Activated naive CD4-positive, alpha-beta T cell treated with anti-CD3 and anti-CD28 coated beads for 36 hours (primary cell): ENCODE measurements at places on chromosomes 12 and 14. TPM values are rescaled to one million over a fixed set of nuclear protein-coding genes. Genes with fewer than 3 reads are reported as not detected.

The MFAP5 gene
- not detected for total RNA-seq

The CSRP2 gene
- total RNA-seq, result 0.86 TPM

The RTL1 gene
- not detected for total RNA-seq

The CCDC175 gene
- not detected for total RNA-seq

The IKZF4 gene
- 8.2 TPM for total RNA-seq

DNA sequence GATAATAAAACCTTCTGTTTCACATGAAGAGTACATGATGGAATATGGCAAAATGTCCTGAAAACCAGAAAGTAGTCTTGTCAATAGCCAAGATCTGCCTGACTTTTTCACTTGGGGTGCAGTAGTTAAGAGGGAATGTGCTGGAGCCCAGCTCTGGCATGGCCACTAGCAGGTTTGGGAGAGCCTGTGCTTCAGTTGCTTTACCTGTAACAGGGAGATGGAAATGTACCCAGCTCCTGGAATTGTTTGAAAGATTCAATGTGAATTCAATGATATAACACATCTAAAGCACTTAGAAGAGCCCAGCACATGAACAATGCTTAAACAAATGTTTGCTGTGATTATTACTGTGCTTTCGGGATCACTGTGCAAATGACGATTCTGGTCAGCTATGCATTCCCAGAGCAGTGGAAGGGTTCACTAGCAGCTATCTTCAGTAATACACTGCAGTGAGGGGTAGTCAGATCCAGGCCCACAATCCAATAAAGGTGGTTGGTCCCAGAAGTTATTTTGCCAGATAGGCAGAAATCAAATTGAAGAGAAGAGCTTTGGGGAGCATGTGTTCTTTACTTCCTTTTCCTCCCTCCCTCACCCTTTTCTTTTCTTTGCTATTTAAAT is 224.9 kb downstream of the APAF1 start:
- peaks cover 6% of the 10 kb centered on the region for H3K27me3 ChIP-seq
- no peaks in the 10 kb centered on the region for H3K36me3 ChIP-seq
- no peaks in the 10 kb centered on the region for H3K4me1 ChIP-seq
- no peak for DNase-seq

DNA sequence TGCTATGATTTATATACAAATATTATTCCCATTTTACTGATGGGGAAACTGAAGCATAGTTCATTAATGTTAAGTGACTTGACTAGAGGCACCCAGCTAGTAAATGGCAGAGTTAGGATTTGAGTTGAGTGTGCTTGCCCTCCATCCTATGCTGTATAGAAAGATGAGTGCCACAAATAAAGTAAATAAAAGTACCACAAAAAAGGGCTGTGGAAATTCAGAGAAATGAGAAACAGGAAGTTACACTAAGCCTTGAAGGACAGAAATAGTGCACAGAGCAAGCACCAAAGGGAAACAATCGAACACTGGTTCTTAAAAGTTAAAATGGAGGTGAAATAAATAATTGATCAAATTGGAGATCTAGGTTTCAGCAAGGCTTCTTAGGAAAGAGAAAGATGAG is 9.2 kb upstream of the ABCD2 start:
- no peaks in the 10 kb centered on the region for H3K27me3 ChIP-seq
- H3K4me1 ChIP-seq, result peaks cover 54% of the 10 kb centered on the region
- H3K36me3 ChIP-seq, result peaks cover 4% of the 10 kb centered on the region
- H3K4me3 ChIP-seq, result peak overlapping the region; percentile 44

DNA sequence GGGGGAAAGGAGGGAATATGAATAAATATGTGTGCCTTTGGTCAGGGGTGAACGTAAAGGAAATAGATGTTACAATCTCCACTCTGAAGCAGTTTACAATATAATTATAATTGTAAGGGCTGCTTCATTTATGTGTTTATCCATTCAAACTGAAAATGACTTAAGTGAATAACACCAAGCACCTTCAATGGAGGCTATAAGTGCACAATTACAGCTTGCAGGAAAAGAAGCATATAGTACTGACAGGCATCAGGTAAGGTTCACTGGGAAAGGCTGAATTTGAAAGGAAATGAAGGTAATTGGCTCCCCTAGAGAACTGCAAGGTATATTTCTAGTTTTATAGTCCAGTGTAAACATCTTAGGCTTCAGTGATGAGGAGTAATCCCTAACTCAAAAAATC is 192.7 kb downstream of the STXBP6 start:
- no peak overlapping the region for H3K27ac ChIP-seq
- peaks cover 14% of the 10 kb centered on the region for H3K27me3 ChIP-seq
- H3K36me3 ChIP-seq, result no peaks in the 10 kb centered on the region
- no peak overlapping the region for H3K4me3 ChIP-seq
